ENCODE measurements at places on chromosomes 16 and 17. TPM values are rescaled to one million over a fixed set of nuclear protein-coding genes. Genes with fewer than 3 reads are reported as not detected.

DNA sequence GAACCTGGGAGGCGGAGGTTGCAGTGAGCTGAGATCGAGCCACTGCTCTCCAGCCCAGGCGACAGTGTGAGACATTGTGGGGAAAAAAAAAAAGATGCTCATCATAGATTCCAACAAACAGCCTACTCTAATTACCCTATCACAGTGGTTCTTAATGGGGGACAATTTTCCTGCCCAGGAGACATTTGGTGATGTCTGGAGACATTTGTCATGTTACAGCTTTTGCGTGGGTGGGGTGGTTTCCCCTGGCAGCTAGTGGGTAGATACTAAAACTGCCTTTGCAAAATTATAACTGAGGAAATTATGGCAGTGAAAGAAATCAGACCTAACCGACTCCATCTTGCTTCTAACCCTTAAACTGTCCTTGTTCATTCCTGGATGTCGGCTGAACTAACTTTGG, 92.5 kb upstream of the RBL2 start:
- no peak for DNase-seq
- no peak overlapping the region for H3K27ac ChIP-seq
- H3K4me1 ChIP-seq, result peaks cover 3% of the 10 kb centered on the region
- no peak overlapping the region for H3K4me3 ChIP-seq
- no peaks in the 10 kb centered on the region for H3K36me3 ChIP-seq

The KRTAP3-1 gene
- total RNA-seq, result not detected

DNA sequence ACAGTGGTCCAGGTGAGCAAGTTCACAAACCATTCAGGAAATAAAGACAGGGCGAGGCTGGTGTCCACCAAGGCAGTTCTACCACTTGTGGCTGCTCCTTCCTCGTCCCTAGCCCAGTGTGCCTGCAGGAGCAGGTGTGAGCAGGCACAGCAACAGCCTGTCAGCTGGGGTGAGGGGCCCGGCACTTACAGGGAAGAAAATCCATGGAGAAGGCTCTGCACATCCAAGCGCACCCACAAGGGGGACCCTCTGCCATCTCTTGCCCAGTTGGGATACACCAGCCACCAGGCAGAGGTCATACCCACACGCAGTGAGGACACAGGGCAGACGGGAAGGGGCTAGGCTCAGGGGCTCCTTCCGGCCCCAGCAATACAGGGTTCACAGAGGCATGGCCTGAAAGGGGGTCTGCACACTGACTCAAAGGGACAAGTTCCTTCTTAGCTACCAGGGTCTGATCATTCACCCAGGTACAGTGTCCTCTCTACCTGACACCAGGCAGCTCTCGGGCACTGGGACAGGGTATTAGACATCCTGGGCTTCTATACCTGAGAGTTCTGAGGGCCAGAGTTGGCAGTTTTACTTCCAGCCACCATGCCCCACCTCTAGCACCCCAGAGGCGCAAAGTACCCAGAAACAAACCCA, 27.0 kb downstream of the CDIP1 start:
- peak overlapping the region; percentile 1 for H3K27ac ChIP-seq
- H3K4me1 ChIP-seq, result peaks cover 55% of the 10 kb centered on the region
- no peaks in the 10 kb centered on the region for H3K27me3 ChIP-seq
- no peak for DNase-seq
- peaks cover 66% of the 10 kb centered on the region for H3K36me3 ChIP-seq

The WNT3 gene
- 73.2 TPM for total RNA-seq

DNA sequence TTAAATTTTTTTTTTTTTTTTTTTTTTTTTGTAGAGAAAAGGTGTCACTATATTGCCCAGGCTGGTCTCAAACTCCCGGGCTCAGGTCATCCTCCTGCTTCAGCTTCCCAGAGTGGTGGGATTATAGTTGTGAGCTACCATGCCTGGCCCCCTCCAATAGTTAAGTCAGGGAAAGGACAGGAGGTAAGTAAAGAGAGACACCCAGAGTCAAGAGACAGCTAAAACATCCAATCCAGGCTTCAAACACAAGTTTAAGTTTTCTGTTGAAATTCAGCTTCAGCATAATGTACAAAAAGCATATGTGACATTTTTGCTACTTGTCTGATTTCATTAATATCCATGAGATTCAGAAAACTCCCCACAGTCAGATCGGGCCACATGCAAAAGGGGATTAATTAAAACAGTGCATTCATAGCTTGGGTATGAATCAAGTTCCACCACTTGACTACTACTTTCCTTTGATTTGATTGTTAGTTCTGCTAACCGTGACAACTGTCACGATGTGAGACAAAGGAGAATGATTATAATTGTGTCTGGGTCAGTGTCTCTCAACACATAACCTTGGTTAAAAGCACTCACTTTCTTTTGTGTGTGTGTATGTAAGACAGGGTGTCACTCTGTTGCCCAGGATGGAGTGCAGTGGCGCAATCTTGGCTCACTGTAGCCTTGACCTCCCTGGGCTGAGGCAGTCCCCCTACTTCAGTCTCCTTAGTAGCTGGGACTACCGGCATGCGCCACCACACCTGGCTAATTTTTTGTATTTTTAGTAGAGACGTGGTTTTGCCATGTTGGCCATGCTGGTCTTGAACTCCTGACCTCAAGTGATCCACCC, 184.9 kb downstream of the PARN start:
- no peak for DNase-seq
- no peak overlapping the region for H3K4me3 ChIP-seq

GRCh38 chr17:16974569-16975276, 2.8 kb upstream of the TNFRSF13B start:
- H3K27ac ChIP-seq, result no peak overlapping the region
- H3K4me1 ChIP-seq, result no peaks in the 10 kb centered on the region
- DNase-seq, result peak; percentile 29
- no peak overlapping the region for H3K4me3 ChIP-seq
- no peaks in the 10 kb centered on the region for H3K36me3 ChIP-seq

- H3K36me3 ChIP-seq, result no peaks in the 10 kb centered on the region
- peaks cover 4% of the 10 kb centered on the region for H3K4me1 ChIP-seq
- no peak overlapping the region for H3K4me3 ChIP-seq
Observed at GRCh38 chr16:86951831-86952598, 365.2 kb downstream of the C16orf95 start.

DNA sequence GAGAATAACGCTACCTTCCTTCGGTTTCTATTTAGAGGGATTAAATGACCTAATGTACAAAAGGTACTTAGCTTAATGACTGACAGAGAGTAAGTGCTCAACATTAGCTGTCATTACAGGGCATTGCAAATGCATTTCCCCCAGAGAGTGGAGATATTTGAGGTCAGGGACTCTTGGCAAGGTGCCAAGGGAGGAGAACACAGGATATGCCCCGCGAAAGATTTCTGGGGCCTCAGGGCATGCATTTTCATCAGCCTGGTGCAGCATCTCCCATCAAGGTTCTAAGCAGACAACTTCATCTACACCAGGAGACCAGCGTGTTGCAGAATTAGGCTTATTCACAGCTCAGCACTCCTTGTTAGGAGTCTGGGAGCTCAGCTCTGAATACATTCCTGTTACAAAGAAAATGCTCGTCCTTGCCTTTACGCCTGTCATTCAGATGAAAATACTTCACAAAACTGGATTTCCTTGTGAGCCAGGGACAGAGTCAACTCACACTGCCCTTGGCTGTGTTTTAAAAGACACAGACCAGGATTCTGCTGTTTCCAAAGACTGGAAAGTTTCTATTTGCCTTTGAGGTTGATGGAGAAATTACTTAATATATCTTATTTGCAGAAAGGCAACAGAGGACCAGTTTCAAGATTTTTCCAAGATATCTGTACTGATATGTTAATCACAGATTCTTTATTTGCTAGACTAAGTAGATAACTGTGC, 108.2 kb downstream of the VAT1L start:
- H3K36me3 ChIP-seq, result no peaks in the 10 kb centered on the region
- H3K27me3 ChIP-seq, result no peaks in the 10 kb centered on the region

DNA sequence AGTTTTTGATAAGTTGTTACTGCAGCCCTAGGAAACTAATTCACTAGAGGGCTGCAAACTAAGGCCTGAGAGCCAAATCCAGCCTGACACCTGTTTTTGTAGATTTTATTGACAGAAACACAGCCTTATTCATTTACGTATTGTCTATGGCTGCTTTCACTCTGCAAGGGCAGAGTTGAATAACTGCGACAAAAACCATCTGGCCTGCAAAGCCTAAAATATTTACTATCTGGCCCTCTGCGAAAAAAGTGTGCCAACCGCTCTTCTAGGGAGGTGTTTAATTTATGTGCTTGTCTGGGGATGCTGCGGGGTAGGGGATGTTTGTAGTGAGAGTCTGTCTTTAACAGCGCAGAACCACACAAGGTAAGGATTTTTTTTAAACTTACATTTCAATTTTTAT, 165.0 kb upstream of the RBFOX1 start:
- no peak overlapping the region for H3K27ac ChIP-seq
- no peak for DNase-seq
- H3K36me3 ChIP-seq, result no peaks in the 10 kb centered on the region
- no peaks in the 10 kb centered on the region for H3K4me1 ChIP-seq

- no peaks in the 10 kb centered on the region for H3K36me3 ChIP-seq
- H3K4me3 ChIP-seq, result no peak overlapping the region
- H3K4me1 ChIP-seq, result no peaks in the 10 kb centered on the region
- no peak for DNase-seq
- no peak overlapping the region for H3K27ac ChIP-seq
Observed at GRCh38 chr17:30565073-30565935, 88.1 kb downstream of the GOSR1 start.

DNA sequence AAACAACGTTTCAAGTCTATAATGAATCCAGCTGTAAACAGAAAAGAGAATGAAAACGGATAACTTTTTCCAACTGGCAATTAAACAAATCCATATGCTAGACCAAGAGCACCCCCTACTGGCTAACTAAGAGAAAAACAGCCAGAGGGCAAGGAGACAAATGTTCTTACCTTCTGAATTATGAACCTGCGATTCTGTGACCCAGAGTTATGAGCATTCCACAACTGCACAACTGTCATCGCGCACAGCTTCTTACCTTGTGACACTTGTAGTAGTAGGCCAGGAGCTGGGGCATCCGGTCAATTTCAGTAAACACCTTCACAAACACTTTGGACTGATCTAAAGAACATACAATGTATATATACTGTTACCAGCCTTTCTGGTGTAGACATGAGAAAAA, 18.6 kb downstream of the COG7 start:
- H3K27ac ChIP-seq, result peak overlapping the region; percentile 49
- H3K27me3 ChIP-seq, result no peaks in the 10 kb centered on the region
- H3K36me3 ChIP-seq, result peaks cover 58% of the 10 kb centered on the region
- DNase-seq, result no peak
- peaks cover 3% of the 10 kb centered on the region for H3K4me1 ChIP-seq

The CACNA1H gene
- 167 TPM for total RNA-seq

The HSD17B2 gene
- total RNA-seq, result 2.7 TPM

The MYL11 gene
- total RNA-seq, result not detected

DNA sequence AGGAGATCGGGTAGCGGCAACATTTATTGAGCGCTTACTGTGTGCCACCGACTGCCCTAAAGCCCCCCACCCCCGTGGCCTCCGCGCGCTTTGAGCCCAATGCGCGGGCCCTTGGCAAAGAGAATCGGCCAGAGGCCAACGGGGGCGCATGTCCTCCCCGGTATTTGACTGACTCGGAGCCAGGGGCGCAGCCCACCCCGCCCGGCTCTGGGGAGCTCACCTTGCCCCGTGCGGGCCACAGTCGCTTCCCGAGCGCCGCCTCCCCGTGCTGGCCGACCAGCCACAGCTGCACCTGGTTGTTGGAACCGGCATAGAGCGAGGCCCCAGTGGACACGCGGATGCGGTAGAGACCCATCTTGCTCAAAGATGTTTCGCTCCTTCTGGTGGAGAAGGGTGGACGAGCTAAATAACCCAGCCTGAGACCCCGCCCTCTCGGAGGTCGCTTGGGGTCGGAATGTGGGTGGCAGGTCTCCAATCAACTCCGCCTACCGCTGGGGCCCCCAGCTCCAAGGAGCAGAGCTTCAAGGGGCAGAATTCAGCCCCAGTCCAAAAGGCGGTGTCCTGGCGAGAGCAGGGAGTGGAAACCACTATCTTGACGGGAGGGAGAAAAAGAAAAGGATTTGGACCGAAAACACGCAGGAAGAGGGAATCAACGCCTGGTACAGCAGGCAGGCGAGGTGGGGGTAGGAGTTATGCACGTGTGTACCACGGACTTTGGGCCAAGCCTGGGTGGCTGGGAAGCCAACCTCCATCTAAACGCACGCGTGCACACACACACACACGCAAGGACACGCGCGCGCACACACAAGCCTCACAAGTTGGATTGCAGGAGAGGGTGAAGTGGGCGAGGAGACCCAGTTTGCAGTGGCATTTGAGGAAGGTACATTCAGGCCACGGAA, at the start of gene ALOX15:
Gene ALOX15 (minus strand): TSS at position 382 of the 899 bp plus-strand sequence. CDS start 27 bp downstream, at position 355.
- no peak for DNase-seq
- H3K4me1 ChIP-seq, result peaks cover 26% of the 10 kb centered on the region
- H3K36me3 ChIP-seq, result no peaks in the 10 kb centered on the region
- peak within 1 kb of the TSS; percentile 7 for H3K4me3 ChIP-seq
- peaks cover 59% of the 10 kb centered on the region for H3K27me3 ChIP-seq
- H3K27ac ChIP-seq, result no peak within 1 kb of the TSS

- H3K27me3 ChIP-seq, result no peaks in the 10 kb centered on the region
- no peaks in the 10 kb centered on the region for H3K36me3 ChIP-seq
- H3K4me1 ChIP-seq, result no peaks in the 10 kb centered on the region
- no peak overlapping the region for H3K27ac ChIP-seq
Observed at GRCh38 chr17:77771145-77771544, 187.4 kb upstream of the TNRC6C start.

DNA sequence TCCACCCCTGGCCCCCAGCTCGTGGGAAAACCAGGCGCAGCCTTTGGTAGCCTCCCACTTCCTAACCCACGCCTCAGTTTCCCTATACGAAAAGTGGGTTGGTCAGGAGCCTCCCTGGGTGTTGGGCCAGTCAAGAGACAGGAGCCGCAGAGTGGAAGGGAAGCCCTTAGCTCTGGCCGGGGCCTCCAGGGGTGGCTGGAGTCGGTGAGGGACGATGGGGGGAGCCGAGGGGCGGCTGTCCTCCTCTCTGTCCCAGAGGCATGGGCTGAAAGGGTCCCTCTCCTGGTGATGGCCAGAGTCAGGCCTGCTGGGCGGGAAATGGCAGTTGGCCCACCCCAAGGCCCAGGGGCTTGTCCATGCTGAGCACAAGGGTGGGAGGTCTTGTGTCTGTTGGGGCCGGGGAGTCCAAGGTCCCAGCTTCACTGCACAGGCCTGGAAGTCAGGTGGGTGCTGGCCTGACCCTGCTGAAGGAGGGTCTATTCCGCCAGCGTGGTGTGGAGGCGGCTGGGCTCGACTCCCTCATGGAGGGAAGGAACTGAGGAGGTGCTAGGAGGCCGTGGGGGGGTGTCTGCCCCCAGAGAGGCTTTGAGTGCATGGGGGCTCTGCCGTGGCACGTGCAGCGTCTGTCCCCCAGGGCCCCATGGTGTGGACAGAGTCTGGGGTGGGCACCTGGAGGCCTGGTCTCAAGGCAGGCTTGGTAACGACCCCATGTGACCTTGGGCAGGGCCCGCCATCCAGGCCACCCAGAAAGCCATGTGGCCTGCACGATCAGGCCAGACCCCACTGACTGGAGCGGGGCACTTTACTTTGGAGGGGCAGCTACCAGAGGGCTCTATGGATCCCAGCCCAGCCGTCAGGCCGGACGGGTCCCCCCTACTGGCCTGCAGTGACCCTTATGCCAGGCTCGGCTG, 1.1 kb downstream of the SLC16A3 start:
- H3K4me1 ChIP-seq, result peaks cover 53% of the 10 kb centered on the region
- H3K4me3 ChIP-seq, result peak overlapping the region; percentile 61
- peaks cover 26% of the 10 kb centered on the region for H3K27me3 ChIP-seq

- H3K4me3 ChIP-seq, result no peak overlapping the region
- H3K27me3 ChIP-seq, result no peaks in the 10 kb centered on the region
- H3K36me3 ChIP-seq, result no peaks in the 10 kb centered on the region
- DNase-seq, result no peak
Observed at GRCh38 chr16:19127674-19128131, 13.9 kb downstream of the ITPRIPL2 start.

- H3K27ac ChIP-seq, result peak overlapping the region; percentile 89
- H3K27me3 ChIP-seq, result no peaks in the 10 kb centered on the region
- DNase-seq, result no peak
- H3K4me3 ChIP-seq, result peak overlapping the region; percentile 19
- peaks cover under 1% of the 10 kb centered on the region for H3K36me3 ChIP-seq
Observed at GRCh38 chr17:73291260-73291801, 20.5 kb downstream of the CDC42EP4 start.

The GPR139 gene
- not detected for total RNA-seq
